ENCODE measurements at places on chromosomes 1 and 21.

- DNase-seq = no peak
Measured at GRCh38 chr1:1356796-1357401, 1.5 kb downstream of the MXRA8 start.

DNA sequence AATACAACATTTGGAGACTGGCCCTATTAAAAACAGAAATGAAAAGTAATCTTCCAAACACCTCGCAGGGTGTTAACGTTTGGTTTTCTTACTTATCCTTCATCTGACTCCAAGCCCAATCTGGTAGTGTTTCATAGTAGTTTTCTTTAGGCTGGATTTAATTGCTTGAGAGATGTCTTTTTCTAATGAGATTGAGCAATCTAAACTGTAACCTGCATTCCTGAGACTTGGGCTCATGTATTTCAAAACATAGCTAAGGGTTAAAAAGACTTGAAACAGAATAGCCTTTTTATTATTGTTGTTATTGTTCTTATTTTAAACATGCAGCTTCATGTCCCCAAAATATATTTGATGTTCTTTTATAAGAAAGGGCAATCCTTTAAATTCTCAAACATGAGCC, 278.9 kb downstream of the TGFB2 start:
- no peak for DNase-seq

DNA sequence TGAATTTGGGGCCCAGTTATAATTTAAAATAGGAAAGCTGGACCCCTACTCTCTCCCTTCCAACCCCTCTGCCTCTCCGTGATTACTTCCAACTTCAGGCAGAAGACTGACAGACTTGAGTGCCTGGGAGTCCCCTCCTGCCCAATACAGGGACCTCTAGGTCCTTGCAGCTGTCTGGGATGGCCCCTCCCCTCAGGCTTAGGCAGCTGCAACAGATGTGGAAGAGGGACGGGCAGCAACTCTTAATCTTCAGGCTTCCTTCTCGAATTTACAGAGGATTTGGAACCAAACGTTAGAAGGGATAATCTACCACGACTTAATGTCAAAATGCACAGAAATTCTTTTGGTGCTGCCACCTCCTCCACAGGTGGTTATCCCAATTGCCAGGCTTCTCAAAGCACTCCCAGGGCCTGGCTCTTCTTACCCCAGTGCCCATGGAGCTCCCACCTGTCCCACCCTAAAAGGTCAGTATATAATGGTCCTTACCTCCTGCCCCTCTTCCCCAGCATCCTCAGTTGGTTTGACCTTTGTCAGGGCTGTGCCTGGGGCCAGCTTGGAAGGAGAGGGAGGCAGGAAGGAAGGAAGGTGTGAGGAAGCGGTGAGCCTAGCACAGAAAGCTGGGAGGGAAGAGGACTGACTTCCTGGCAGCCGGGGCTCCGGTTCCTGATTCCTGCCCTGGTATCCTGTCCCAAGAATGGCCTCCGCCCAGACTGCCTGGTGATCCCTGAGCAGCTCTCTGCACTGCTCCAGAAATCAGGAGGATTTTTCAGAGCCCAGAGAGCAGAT, 2.8 kb downstream of the PEA15 start:
- no peak for DNase-seq

GRCh38 chr1:38474738-38475623, 384.6 kb downstream of the RRAGC start:
- no peak for DNase-seq

DNA sequence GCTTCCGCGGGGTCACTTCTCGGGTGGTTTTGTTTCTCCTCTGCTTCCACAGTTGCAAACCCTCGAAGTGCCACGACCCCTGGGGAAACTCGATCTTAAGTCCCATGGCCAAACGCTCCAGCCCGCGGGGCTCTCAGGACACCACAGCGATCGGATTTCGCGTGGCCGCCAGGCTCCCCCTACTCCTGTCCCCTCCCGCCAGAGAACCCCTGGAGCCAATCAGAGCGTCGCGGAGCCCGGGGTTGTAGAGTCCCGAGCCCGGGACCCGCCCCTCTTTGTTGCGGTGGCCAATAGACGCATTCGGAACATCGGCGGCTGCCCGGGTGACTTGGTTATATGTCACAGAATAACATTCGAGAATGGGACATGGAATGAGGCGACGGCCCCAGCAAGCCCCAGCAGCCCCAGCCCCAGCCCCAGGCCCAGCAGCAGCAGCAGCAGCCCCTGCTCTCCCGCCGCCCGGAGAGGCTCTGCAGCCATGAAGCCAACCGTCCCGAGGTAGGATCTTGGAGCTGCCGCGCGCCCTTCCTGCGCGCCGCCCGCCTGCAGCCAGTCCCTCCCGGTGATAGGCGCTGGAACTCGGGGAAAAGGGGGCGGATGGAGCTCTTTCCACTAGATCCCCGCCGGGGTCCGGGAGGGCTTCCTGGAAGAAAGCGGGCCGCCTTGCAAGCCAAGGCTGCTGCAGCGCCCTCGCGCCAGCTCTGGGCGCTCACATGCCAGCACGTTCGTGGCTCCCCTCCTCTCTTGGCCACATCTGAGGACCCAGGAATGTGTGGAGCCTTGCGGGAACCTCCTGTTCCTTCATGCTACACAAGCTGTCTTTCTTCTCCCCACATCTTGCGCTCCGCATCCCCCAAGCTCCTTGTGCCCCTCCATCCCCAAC, at the start of gene VASH2:
Gene VASH2 (plus strand): TSS at position 299 of the 883 bp plus-strand sequence. CDS start 1,002 bp downstream, outside the sequence.
- DNase-seq = peak; percentile 80

DNA sequence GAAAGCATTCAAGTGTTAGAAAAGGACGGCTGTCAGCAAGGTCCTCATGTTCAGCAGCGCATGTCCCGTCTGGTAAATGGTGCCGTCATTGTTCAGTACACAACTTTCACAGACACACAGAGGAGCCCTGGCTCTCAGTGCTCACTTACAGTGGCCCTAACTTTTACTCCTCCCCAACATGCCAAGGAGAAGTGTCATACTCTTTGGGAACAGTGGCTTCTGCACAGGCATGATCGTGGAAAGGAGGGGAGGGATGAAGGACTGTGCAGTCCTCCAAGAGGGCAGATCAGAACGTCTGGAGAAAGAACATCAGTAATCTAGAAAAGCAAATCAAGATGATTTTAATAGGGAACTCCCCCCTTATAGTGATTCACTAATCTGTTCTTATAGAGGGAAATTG, 3.8 kb upstream of the GRHL3 start:
- DNase-seq = no peak

- DNase-seq = no peak
Measured at GRCh38 chr1:32897082-32898049, 3.8 kb downstream of the TMEM54 start.

DNA sequence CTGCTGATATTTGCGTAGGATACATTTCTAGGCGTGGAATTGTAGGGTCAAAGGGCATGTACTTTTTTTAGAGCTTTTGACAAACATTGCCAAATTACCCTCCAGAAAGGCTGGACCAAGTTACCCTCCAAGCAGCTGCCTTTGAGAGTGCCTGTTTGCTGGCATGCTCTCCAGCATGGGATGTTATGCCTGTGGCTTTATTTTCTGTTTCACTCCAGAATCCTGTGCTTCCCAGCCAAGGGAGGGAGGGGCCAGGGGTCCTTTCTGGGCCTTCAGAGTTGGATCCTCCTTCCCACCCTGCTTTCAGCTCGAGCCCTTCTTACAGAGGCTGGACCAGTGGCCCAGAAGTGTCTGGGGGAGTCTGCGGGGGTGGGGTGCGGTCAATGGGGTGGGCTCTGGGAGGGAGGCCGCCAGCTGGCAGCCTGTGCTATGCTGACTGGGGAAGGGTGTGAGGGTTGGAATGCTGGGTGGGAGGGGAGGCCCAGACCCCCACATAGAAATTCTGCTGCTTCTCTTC, 81.2 kb downstream of the EPHB2 start:
- DNase-seq = no peak

GRCh38 chr1:164914208-164914607, 355.2 kb downstream of the PBX1 start:
- peak; percentile 62 for DNase-seq

GRCh38 chr1:10283318-10283984, 73.1 kb downstream of the KIF1B start:
- no peak for DNase-seq

- no peak for DNase-seq
Measured at GRCh38 chr1:12435639-12436344, 182.2 kb downstream of the DHRS3 start.

GRCh38 chr1:8674912-8675311, 142.5 kb downstream of the RERE start:
- DNase-seq = no peak

DNA sequence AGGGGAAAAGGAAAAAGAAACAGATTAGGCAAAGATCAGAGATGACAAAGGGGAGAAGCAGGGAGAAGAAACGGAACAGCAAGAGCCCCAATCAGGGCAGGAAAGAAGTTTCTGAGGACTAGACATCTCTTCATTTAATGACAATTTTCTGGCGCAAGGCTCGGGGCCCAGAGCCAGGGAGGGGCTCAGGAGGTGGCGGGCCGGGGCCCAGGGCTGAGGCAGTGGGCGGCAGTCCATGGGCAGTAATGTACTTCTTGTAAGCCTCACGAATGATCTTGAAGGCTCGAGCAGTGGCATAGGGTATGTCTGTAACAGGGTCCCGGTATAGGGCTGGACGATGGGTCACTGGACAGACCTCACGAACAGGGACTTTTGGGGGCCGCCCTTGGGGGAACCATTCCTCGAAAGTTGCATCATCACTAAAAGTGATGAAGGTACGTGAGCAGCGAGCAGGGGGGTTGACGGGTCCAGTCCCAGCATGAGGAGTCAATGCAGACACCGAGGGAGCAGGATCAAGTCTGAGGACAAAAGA, 799 bp upstream of the TMOD4 start:
- DNase-seq = no peak

GRCh38 chr1:150234309-150234565, 1.7 kb downstream of the ANP32E start:
- no peak for DNase-seq

DNA sequence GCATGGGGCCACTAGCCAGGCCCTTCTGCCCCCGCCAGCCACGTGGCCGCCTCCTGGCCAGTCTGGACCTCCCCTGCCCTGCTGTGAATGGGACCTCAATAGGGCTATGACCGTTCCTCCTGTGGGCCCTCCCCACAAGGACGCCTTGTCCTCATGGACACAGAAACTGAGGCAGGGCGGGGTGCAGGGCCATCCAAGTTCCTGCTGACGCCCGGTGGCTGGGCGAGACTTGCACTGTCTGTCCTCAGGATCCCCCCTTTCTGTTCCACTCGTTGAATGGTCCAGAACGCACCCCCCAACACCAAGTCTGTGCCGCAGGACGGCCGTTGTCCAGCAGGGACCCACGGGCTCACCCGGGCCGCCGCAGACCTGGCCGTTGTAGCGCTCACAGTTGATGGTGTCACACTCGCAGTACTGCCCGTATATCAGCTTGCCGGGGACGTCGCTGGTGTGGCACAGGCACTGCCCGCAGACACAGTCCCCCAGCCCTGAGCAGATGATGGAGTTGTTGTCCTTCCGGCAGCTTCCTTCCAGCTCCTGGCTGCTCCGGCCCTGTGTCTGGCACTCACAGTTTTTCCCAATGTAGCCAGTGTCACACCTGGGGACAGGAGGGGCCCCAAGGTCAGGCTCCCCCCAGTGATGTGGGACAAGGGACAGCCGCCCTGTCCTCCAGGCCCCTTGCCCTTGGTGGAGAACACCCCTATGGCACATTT, 16.3 kb upstream of the PTTG1IP start:
- DNase-seq = no peak

- peak; percentile 3 for DNase-seq
Measured at GRCh38 chr1:50368179-50369007, 54.9 kb downstream of the DMRTA2 start.

DNA sequence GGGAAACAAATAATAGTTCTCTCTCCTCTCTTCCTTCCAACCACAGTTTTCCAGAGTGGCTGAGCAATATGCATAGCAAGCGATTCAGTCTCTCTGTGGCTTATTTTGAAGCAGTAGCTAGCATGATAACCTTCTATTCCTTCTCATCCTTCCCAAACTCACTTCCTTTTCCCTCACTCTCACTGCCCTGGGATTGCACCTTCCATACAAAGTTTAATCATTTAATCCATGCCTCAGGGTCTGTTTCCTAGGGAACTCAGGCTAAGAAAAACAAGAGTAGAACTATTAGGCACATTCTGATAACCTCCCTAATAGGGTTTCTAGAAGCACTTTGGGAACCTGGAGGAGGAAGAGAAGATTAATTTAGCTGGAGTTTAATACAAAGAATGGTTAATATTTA, 97.7 kb upstream of the S1PR1 start:
- no peak for DNase-seq

- no peak for DNase-seq
Measured at GRCh38 chr1:36175137-36176095, 19.5 kb downstream of the MAP7D1 start.

GRCh38 chr1:203229471-203230135, at the start of gene CHIT1:
Gene CHIT1 (minus strand): TSS chr1:203229673. CDS start chr1:203229636, 37 bp downstream.
- DNase-seq = no peak

DNA sequence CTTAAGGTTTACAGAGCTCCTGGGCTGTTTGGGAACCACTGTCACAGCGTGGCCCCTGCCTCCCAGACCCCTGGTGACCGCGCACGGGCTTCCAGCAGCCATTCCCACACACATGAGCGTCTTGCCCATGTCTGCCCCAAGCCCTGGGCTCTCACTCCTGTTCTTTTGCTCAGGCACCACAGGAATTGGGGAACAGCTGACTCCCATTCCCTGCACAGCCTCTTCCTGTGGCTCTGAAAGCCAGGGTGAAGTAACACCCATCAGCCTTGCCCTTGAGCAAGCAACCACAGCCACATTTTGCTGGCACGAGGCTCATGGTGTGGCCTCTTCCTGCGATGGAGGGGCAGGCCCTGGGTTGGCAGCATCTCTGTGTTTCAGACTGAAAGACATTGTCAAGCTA, 14.3 kb upstream of the GPR157 start:
- no peak for DNase-seq

- DNase-seq = no peak
Measured at GRCh38 chr1:40750451-40750908, 33.1 kb upstream of the KCNQ4 start.

DNA sequence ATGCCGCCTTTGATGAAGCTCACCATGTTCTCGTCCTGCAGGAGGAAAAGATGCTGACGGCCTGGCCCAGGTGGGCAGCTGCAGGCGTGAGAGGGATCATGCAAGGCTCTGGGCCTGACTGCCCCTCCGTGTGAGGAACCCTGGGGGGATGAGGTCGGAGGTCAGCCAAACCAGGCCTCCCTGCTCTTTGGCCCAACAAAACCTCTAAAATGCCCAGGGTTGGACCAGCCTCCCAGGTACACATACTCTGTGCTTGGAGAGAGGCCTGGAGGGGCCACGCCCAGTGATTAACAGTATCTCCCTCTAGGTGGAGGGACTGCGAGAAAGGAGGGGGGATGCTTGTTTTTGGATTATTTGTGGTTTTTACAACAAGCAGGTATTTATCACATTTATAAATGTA, 21.1 kb downstream of the TTC39A start:
- DNase-seq = no peak

DNA sequence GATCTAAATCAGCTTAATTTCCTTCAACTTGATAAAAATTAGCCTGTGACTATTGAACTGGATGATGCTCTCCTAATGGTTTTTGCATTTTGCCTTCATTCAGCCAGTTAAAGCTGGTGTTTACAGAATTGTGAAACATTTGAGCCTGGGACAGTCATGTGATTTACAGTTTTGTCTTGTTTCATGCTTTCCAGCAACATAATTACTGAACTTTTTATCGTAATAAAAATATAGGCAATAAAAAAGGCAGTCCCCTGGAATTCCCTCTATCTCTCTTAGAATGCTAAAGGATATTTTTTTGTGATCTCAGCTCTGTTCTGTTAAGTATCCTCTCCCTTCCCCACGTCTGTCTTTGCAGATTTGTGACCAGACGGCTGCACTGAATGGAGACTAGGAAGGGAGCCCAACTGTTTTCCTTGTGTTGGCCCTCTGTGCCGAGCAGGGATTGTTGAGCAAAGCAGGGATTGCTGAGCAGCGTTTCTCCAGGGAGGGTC, 70.3 kb upstream of the RGL1 start:
- no peak for DNase-seq

- DNase-seq = no peak
Measured at GRCh38 chr1:106289265-106289928, 767.1 kb upstream of the PRMT6 start.

All from NCI-H460 (cell line).